ENCODE measurements at places on chromosomes 12 and 14.

DNA sequence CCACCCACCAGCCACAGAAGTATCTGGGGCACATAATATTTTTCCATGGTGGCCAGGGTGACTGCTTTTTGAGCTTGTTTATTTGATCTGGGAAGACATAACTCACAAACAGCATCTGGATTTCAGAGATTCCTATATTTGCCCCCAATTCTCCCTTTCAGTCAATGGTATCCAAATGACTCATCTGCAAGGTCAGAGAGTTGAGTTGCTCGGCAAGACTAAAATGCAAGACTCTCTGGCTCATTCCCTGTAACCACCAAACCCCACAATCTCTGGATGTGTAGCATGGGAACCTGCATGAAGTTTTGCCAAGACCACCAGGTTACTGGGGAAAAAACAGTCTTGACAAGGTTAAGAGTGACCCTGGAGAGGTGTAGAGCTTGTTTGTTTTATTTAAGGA is 174.9 kb upstream of the FAR2 start:
- DNase-seq = no peak

- no peak for DNase-seq
Measured at GRCh38 chr14:21309238-21309636, 29.4 kb downstream of the RPGRIP1 start.

DNA sequence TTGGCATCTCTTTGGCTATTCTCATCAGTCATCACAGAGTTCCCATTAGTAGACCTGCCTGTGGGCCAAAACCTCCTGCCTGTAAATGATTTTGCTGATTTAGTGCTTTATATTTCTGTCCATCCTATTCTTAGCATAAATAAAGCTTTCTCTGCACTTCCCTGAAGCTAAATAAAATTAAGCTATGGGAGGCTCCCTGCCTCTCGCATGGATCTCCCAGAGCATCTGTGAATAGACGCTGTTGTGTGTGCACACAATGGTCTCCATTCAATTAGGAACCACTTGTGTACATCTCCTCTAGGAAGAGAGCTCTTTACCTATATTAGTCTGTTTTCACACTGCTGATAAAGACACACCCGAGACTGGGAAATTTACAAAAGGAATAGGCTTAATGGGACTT is 80.4 kb downstream of the PPFIBP1 start:
- DNase-seq = no peak

- DNase-seq = no peak
Measured at GRCh38 chr12:102548543-102548942, 68.2 kb upstream of the IGF1 start.

DNA sequence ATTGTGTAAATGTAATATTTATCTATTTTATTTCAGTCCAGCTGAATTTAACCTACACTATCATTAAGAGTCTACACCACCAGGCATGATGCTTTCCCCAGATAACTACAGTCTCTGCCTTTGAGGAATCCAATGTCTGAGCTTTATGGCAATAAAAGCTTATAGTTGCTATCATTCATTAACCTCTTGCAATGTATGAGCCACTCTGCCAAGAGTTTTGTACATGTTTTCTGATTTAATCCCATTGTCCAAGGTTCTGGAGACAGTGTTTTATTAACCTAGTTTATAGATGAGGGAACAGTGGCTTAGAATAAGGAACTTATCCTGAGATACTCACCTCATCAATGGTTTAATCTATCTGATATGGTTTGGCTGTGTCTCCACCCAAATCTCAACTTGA is 17.1 kb upstream of the KITLG start:
- no peak for DNase-seq

GRCh38 chr12:3219233-3219632 is 142.1 kb downstream of the TSPAN9 start:
- DNase-seq = no peak

- no peak for DNase-seq
Measured at GRCh38 chr14:105411017-105411941, 8.3 kb upstream of the MTA1 start.

GRCh38 chr12:11746940-11747716 is 97.7 kb downstream of the ETV6 start:
- DNase-seq = no peak

DNA sequence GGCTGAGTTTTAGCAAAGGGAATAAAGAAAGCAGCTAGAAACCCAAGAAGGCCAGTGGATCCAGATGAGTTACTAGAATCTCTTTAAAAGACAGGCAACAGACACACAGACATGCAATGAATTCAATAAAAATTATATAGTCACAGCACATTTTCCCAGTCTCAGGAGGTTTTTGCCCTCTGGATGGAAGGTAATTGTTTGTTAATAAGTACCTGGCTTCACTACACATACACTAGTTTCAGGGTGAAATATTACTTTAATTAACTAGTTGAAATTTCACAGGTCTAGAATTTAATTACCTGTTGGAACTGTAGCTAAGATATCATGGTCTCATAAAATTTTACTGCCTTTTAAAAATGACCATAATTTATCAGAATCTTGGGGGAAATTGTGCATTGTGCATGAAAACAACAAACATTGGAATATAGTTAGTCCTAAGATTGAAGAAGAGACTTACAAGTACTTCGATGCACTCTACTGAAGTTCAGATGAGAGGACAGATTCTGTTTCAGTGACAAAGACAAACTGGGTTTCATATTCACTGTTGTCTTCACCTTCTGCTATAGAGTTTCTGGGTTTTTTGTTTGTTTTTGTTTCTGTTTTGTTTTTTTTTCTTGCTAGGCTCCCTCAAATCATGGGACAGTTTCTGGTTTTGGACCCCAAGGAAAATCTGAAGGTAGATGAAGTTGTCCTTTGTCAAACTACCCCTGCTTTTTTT is 277.0 kb upstream of the GARIN6 start:
- DNase-seq = no peak

DNA sequence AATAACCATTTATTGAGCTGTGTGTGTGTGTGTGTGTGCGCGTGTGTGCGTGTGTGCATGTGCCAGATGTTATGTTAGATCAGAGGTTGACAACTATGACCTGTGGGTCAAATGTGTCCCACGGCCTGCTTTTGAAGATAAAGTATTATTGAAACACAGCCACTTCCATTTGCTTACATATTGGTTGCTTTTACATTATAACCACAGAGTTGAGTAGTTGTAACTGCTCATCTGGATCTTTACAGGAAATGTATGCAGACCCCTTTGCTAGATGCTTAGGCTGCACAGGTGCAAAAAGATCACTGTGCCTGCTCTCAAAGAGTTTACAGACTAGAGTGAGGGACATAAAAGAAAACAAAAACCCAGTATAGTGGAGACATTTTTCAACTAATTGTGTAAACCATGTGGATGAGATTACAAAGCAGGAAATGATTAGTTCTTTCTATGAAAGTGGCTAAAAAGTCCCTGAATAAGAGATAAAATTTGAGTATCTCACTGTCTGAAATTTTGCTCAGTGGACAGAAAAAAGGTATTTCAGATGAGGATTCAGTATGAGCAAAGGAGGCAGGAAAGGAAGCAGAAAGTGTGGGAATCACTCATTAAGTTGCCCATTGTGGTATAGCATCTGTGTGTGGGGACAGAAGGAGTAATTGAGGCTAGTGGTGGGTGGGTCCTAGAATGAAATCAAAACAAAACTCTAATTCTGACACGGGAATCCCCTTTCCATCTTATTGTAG is 188.4 kb downstream of the PAH start:
- no peak for DNase-seq

- no peak for DNase-seq
Measured at GRCh38 chr12:68631227-68631626, 20.5 kb downstream of the RAP1B start.

- no peak for DNase-seq
Measured at GRCh38 chr14:78933948-78934524, 763.9 kb downstream of the NRXN3 start.

- no peak for DNase-seq
Measured at GRCh38 chr14:76916040-76916715, 90.0 kb downstream of the LRRC74A start.

DNA sequence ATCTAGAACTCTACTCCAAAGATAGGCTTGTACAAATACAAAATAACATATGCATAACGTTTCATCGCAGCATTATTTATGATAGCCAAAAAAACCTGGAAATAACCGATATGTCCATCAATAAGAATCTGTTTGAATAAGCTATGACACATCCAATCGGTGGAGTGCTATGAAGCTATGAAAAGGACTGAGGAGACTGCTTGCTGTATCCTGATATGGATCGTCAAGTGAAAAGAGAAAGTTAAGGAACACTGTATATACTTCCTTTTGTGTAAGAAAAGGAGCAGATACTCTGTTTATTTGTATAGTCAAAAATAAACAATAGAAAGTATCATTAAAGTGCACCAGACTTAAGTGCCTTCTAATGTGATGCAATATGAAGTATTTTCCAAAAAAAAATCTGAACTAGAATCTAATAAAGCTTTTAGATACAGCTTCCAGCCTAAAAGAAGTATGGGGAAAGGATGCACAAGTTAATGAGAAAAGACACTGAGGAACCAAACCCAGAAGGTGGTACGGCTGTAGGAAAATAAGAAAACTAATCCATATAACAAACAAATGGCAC is 645 bp upstream of the KLHDC1 start:
- no peak for DNase-seq

DNA sequence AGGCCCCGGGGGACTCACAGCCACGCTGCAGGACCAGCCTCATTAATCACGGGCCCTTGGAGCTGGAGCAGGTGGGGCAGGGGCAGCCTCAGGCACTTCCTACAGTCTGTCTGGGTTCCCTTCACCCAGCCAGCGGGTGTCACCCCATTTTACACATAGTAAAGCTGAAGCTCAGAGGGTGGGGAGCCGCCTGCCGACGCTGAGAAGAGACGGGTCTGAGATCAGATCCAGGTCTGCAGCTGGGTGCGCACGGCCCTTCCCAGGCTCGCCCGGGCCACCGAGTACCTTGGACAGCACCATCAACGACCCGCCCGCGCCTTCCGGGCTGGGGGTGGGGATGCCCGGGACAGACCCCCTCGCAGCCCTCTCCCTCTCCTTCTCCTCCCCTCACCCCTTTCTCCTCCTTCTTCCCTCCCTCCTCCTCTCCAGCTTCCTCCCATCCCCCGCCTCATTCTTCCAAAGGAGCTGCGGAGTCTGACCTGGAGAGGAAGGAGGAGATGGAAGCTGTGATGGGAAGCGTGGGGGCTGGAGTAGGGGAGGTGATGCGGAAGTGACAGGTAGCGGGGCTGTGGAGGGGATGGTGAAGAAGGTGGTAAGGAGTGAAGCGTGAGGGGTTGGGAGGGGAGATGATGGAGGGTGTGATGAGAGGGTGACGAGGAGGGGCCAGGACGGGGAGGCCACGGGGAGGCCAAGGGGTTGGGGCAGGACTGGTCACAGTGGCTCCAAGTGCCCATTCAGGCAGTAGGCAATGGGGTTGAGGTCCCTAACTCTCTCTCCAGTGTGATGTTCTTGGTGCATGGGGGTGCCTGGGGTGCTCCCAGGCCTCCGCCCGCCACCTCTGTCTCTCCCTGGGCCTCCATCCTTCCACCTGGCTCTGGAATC is 8.8 kb downstream of the DTX1 start:
- DNase-seq = no peak

GRCh38 chr14:100578552-100578951 is 8.7 kb downstream of the BEGAIN start:
- DNase-seq = no peak

GRCh38 chr12:76020731-76021672 is 10.6 kb downstream of the PHLDA1 start:
- no peak for DNase-seq

DNA sequence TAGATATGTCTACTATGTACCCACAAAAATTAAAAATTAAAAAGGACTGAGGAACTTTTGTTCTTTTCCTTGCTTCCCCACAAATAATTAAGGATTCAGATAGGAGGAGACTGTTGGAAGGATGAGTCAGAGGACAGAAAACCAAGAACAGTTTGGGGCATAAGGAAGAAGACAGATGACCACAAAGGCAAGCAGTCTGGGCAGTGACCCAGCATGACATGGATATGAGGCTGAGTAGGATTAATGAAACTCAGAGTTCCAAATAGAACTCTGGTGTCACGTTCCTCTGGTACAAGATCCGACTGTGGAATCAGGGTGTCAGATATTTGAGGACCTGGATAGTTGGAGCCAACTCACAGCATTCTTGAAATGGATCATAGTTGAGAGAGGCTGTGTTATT is 89.3 kb upstream of the SLC38A4 start:
- no peak for DNase-seq

- no peak for DNase-seq
Measured at GRCh38 chr12:15931590-15932053, 20.5 kb downstream of the DERA start.

- no peak for DNase-seq
Measured at GRCh38 chr12:70641691-70642090, 4.5 kb upstream of the PTPRB start.

DNA sequence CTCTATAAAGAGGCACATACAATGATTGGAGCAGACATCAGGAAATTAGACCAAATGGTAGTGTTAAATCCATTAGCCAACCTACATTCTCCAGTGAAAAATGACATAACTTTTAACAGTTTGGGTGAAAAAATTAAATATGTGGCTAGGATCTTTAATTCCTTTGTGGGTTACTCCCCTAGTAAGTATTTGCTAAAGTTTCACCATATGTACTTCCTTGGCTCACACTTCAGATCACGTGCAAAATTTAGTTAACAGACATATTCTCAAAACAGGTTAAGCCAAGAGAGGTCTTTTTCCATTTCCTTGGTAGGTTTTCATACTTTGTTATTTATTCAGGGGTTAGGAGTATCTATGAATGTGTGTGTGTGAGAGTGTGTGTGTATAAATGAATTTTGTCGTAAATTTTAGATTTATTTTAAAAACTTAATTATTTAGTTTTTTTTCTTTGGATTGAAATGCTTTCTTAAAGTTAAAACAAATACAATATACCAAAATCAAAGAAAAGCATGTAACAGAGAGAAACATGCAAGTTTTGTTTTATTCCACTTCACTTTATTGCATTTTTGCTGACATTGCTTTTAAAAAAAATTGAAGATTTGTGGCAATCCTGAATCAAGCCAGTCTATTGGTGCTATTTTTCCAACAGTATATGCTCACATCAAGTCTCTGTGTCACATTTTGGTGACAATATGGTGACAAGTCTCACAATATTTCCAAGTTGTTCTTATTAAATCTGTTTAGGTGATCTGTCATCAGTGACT is 258.7 kb downstream of the FLRT2 start:
- DNase-seq = no peak

DNA sequence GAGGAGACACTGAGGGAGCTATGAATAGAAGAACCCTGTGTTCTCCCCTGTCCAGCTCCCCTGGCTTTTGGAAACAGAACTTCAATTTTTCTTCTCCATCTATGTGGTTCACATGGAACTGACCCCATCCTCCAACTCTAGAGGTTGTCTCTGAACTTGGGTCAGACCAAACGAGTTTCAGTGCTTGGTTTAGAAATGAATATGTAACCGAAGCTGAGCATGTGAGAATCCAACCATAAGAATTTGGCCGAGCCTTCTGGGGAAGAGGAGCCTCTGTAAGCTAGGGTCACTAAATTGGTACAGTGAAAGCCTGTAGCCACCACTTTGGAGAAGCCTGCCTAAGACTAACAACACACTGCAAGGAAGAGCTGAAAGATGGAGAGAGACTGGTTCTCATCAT is 464.4 kb downstream of the ZFP36L1 start:
- no peak for DNase-seq

- no peak for DNase-seq
Measured at GRCh38 chr12:74624201-74624600, 86.6 kb downstream of the ATXN7L3B start.

- DNase-seq = no peak
Measured at GRCh38 chr12:124357616-124358015, 62.7 kb downstream of the RFLNA start.
